ENCODE measurements at places on chromosomes 5 and 9.

DNA sequence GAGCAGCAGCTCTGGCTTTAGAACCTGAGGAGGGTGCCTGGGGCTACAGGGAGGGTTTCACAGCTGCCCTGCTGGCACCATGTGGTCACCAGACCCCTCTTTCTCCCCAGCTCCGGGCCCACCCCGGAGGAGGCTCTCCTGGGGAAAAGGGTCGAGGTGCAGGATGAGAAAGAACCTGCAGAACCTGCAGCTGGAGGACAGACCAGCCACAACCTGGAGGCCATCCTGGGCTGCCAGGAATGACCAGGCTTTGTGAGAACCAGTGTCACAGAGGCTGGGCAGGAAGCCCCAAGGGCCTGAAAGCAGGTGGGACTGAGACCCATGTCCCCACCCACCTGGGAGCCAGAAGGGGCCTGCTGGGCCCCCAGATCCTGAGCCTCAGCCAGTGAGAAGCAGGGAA, 23.0 kb downstream of the SEMA4D start:
- no peak for DNase-seq

GRCh38 chr9:134814598-134815215, 65.9 kb upstream of the FCN2 start:
- peak; percentile 88 for DNase-seq

DNA sequence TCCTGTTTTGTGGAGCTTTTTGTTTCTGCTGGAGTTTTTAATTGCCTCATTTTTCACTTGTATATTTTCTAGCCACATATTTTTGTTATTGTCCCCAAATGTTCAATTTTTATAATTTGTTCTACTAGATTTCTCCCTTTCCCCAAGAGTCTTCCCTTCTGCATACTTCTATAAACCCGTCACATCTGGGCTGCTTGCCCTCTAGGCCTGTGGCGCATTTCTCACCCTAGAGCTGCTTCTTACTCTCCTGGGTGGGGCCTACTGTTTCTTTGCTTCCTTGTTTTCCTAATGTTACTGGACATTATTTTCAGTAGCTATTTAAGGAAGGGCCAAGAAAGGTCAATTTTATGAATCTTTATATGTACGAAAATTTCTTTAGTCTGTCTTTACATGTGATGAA, 51.5 kb downstream of the NXNL2 start:
- no peak for DNase-seq

DNA sequence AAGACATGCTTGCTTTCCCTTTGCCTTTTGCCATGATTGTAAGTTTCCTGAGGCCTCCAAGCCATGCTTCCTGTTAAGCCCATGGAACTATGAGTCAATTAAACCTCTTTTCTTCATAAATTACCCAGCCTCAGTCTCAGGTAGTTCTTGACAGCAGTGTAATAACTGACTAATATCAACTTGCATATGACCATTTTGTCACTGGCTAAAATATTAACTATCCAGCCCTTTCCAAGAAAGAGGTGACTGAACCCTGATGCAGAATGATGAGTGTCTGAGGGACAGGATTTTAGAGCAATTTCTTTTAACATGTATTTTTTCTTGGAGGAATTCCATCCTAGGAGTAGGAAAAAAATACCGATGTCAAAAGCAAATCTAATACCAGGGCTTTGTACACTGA, 266.1 kb downstream of the SEMA5A start:
- DNase-seq: no peak

DNA sequence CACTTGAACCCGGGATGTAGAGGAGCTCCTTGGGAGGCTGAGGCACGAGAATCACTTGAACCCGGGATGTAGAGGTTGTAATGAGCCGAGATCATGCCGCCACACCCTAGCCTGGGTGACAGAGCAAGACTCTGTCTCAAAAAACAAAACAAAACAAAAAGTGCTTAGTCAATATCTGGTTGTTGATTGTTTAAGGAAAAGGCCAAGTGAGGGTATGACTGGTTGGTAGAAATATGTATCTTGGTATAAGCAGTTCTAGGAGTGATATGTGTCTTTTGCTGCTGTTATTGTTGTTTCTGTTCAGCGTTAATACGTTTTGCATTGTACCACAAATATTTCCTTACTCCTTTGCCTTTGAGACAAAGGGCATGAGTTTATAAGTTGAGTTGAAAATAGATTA, 210.7 kb upstream of the DMRT1 start:
- DNase-seq: no peak

All from AG20443 (cell line).